Body of pancreas (tissue), 4 donors: ENCODE measurements at places on chromosomes 7 and 10.

DNA sequence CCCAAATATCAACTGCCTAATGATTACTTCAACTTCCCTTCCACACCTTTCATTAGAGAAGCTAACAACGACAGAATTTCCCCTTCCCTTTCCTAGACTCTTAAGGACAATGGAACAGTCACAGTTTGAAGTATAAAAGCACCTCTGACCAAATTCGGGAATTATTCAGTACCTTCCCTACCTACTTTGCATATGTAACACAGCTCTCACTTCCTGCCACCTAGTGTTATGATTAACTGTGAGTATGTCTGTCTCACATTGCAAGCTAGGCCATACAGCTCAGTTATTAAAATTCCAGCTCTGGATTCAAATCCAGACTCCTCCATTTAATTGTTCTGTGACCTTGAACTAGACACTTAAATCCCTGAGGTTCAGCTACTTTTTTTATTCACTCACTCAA is 44.8 kb upstream of the HPSE2 start:
- no peak for DNase-seq

GRCh38 chr10:51630640-51631005 is 68.8 kb downstream of the CSTF2T start:
- no peak for DNase-seq

- no peak for DNase-seq
These were observed 279.8 kb downstream of the SEC23IP start for GRCh38 chr10:120172356-120172755.

GRCh38 chr7:106104721-106105260 is 7.3 kb downstream of the SYPL1 start:
- no peak for DNase-seq

DNA sequence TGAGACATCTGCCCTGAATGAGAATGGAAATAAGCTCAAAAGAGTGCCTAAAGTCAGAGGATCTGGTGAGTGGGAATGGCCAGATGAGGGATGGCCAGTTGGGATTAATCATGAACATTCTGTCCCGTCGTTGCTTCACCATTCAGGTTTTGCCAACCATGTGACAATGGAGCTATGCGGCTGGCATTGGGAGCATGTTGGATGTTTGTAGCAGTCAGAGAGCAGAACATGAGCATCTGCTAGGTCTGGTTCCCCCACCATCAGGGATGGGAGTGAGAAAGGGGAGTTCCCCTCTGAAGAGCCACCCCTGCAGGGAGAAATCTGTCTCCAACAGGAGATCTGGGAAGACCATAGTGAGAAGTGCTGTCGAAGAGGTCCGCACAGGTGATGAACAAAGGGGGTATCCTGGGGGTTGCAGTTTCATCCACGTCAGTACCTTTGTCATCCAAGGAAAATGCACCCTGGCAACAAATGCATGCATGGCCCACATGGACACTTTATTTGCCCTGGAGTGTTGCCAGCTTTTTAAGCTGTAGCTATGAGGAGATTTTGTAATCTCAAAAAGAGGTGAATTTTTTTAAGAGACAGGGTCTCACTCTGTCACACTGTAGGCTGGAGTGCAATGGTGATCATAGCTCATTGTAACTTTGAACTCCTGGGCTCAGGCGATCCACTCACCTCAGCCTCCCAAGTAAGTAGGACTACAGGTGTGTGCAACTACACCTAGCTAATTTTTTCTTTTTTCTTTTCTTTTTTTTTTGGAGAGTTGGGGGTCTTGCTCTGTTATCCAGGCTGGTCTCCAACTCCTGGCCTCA is 190.2 kb downstream of the CAMK1D start:
- peak; percentile 20 for DNase-seq

DNA sequence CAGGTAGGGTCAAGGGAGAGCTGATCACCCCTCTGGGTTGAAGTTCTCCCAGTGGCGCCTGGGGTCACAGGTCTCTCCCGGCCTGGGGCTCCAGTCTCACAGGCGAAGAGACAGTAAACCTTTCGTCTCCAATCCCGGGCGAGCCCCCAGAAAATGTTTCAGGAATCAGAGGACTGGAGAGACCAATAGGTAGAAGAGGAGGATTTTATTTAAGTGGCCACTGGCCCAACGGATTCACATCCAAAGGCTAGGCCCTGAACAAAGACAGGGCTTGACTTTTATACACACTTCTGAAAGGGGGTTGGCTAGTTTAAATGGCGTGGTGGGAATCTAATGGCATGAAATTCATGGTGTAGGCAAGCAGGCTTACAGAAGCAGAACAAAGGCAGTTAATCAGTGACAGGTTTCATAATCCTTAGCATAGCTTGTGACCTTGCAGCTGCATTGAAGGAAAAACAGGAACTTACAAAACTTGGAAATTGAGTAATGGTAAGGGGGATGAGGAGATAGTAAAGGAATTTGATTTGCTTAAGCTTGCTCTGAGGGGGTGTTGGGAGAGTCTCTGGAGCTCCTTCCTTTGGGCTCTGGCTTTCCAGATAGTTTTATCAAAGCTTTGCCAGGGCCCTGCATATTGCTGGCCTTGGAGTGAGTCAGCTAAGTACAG is 105.5 kb downstream of the TRIM24 start:
- no peak for DNase-seq

DNA sequence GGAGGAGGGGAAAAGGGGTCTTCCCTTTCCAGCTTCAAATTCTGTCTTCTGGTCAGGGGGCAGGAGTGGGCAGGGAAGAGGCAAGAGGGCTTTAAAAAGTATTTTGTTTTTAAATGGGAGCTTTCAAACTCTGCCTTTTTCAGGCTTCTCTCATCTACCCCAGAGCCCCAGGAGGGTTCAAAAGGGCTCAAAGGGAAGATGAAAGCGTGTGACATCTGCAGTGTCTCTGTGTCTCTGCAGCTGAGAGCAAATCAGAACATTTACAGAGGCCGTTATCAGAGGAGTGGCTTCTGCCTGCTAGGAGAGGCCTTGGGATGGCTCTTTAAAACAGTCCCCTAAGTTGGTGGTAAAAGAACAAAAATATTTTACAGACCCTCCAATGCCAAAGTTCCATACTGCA is 30.3 kb downstream of the TRIM8 start:
- no peak for DNase-seq

GRCh38 chr7:128360359-128360678 is 1.2 kb downstream of the PRRT4 start:
- no peak for DNase-seq
